Natural killer cell (primary cell): ENCODE measurements at places on chromosomes 3 and 15. TPM values are rescaled to one million over a fixed set of nuclear protein-coding genes. Genes with fewer than 3 reads are reported as not detected.

Gene SI
- total RNA-seq, result not detected

Gene NAA50
- 55.3 TPM for total RNA-seq

Gene SAMD7
- not detected for total RNA-seq

Gene TKT
- total RNA-seq, result 82.9 TPM

Gene RLBP1
- total RNA-seq, result not detected

Gene VILL
- 25.6 TPM for total RNA-seq

Gene CCDC54
- total RNA-seq, result not detected

Gene SNRK
- 186 TPM for total RNA-seq

Gene TNFAIP8L3
- total RNA-seq, result not detected

Gene EPHB3
- not detected for total RNA-seq

Gene TM6SF1
- total RNA-seq, result 12.6 TPM

Gene CCR8
- total RNA-seq, result not detected

Gene DUOXA1
- total RNA-seq, result not detected

Gene DPPA4
- total RNA-seq, result 2.3 TPM

Gene EFHB
- total RNA-seq, result 4.9 TPM

Gene VPS8
- total RNA-seq, result 127 TPM

Gene EHHADH
- 1.1 TPM for total RNA-seq

Gene CHRD
- total RNA-seq, result not detected

- no peak for DNase-seq
Measured at GRCh38 chr3:32493437-32494414, 8.9 kb downstream of the CMTM6 start.

DNA sequence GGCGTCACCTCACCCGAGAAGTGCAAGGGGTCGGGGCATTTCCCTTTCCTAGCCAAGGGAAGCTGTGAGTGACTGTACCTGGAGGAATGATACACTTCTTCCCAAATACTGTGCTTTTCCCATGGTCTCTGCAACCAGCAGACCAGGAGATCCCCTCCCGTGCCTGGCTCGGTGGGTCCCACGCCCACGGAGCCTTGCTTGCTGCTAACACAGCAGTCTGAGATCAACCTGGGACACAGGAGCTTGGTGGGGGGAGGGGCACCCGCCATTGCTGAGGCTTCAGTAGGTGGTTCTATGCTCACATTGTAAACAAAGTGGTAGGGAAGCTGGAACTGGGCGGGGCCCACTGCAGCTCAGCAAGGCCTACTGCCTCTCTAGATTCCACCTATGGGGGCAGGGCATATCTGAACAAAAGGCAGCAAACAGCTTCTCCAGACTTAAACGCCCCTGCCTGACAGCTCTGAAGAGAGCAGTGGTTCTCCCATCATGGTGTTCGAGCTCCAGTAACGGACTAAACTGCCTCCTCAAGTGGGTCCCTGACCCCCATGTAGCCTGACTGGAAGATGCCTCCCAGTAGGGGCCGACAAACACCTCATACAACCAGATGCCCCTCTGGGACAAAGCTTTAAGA lies 31.4 kb upstream of the ABHD5 start:
- no peak for DNase-seq

GRCh38 chr3:64228110-64228509 lies 2.8 kb upstream of the PRICKLE2 start:
- no peak for DNase-seq

GRCh38 chr3:124057420-124057819 lies 65.5 kb upstream of the ROPN1 start:
- no peak for DNase-seq

GRCh38 chr3:191972714-191973398 lies 511.9 kb downstream of the PYDC2 start:
- DNase-seq, result no peak

DNA sequence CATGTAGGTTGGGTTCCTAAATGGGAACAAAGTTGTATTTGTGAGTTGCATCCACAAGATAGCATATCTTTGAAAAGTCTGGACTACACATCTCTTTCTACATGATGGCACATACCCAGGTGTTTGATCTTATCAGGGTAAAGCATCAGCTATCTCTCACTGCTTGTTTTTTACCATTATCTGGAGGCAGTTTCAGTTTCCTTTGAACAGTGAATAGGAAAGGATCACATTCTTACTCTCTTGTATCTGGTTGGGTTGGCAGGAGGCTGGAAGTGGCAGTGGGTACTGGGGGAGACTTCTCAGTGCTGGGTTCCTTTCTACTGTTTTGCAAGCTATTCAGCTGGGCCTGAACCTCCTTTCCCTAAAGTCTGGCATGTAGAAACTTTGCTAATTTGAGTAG lies 4.1 kb downstream of the CEMIP start:
- DNase-seq, result no peak

GRCh38 chr3:38264353-38264771 lies 1.2 kb upstream of the SLC22A13 start:
- DNase-seq, result no peak

- no peak for DNase-seq
Measured at GRCh38 chr3:88105325-88105724, 44.4 kb upstream of the C3orf38 start.

GRCh38 chr3:15637131-15637951 lies 35.8 kb downstream of the BTD start:
- DNase-seq, result peak; percentile 20

GRCh38 chr3:187051724-187052366 lies 87.5 kb downstream of the RPL39L start:
- no peak for DNase-seq

- DNase-seq, result no peak
Measured at GRCh38 chr15:26632500-26632899, 140.4 kb downstream of the GABRB3 start.

- no peak for DNase-seq
Measured at GRCh38 chr15:92638291-92638708, 17.3 kb downstream of the FAM174B start.

- DNase-seq, result no peak
Measured at GRCh38 chr15:58047149-58047548, 18.4 kb downstream of the ALDH1A2 start.

GRCh38 chr3:15160662-15161061 lies 45.4 kb upstream of the CAPN7 start:
- DNase-seq, result no peak

DNA sequence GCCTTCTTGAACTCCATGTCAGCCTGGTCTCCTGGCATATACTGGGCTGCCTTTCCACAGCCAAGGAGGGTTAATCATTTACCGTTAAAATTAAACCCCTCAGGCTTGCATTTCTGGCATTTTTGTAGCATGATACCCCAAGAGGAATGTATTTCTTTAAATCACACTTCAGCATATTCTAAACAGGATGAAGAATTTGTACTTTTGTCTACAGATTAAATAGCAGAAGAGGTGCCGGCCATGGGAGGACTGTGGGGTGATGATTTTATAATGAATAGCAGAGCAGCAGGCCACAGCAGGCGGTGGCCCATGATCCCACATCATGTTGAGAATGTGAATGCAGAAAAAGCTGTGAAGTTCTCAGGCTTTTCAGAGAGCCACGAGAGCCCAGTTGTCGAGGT lies 90.2 kb downstream of the ARNT2 start:
- no peak for DNase-seq

DNA sequence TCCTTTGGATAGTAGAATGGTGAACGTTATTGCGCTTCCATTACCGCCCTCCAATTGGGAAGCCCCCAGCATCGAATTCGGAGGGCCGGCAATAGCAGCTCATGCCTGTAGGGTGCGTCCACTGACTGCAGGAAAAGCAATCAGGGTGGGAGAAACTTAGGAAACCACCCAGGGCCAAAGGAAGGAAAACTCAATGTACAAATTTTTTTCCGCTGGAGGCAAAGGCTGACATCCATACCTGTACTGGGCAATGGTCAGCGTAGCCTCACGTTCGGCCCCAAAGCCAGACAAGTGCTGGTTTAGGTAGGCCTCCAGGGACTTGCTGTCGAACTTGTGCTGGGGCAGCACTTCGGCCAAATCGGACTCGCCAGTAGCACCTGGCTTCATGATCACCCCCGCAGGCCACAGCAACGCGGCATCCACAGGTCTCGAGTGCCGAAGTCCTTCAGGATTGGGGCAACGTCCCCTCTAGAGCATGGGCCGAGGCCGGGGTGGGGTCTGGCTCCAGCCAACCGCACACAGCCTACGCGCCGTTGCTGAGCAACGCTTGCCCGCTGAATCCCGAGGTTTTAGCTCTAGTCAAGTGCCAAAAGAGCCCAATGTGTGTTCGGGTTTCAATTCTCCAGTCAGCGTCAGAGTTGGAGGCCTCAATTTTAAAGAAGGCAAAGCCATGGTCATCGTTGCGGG lies at the start of gene ACAD11:
ACAD11 (minus strand) TSS at position 445 of the 687 bp plus-strand sequence; CDS start at position 387, 58 bp downstream.
- peak; percentile 59 for DNase-seq

- no peak for DNase-seq
Measured at GRCh38 chr3:150412561-150413231, 4.6 kb downstream of the TSC22D2 start.

DNA sequence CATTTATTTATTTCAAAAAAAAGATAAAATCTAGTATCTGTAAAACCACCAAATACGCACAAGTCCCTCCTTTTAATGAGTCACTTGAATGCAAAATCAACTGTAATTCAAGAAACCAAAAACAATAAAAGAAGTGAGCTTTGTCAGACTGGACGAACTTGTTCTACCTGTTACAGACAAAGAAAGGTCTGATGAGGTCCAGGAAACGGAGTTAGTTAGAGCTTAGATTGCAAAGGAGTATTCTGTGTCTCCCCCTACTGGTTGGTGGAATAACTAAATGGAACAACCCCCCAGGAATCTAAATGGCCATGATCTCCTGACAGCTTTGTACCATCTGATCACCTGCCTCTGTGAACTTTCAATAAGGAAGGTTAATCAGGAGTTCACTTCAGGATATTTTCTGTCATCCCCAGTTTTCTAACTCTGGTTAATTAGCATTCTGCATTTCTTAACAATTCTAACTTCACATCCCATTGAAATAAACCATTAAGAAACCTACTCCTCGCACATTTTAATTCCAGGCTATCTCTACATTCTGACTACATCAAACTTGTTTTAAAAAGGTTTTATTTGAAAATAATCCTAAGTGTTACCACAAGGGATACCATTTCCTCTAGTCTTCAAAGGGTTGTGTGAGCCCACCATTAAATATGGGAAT lies 333.0 kb upstream of the SATB1 start:
- peak; percentile 92 for DNase-seq

GRCh38 chr3:195078891-195079440 lies 192.0 kb downstream of the XXYLT1 start:
- no peak for DNase-seq

- DNase-seq, result no peak
Measured at GRCh38 chr3:52190294-52191074, 7.5 kb upstream of the ALAS1 start.

GRCh38 chr3:124257336-124257864 lies 265.5 kb upstream of the ROPN1 start:
- no peak for DNase-seq

DNA sequence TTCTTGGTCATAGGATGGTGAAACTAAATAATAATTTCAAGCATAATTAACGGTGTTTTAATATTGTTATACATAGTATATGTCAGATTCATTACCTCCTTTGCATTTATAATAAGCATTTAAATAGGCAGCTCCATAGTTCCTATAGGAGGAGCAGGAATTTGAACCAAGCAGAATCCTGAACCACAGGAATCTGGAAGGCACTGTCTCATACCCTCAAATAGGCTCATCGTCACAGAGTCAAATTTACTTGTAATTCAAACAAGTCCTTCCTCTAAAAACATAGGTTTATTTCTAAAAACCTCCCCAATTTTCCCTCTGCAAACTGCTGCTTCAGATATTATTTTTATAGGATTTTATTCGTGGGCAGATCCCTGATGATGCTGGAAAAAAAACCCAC lies 376.3 kb upstream of the ARHGEF26 start:
- no peak for DNase-seq

- no peak for DNase-seq
Measured at GRCh38 chr3:18307529-18307928, 117.6 kb downstream of the SATB1 start.

DNA sequence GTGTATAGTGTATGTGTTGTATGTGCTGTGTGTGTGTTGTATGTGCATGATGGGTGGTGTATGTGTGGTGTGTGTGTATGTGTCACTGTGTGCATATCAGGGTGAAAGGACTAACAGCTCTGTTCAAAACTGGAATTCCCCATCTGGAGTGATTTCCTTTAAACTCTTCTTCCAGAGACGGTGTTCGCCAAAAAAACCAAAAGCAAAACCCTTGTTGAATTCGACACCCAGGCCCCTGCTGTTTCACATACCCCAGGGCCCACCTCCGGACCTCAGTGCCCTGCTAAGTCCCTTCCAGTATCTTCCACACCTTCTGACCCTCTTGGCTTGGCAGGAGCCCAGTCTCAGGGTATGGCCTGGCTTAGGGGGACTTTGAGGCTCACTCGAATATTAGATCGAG lies 44.9 kb upstream of the SEC13 start:
- DNase-seq, result no peak

GRCh38 chr3:44992555-44993470 lies 16.8 kb downstream of the EXOSC7 start:
- peak; percentile 37 for DNase-seq

- no peak for DNase-seq
Measured at GRCh38 chr3:15977598-15978232, 179.9 kb upstream of the ANKRD28 start.

GRCh38 chr3:128889139-128889894 lies 9.9 kb downstream of the ACAD9 start:
- no peak for DNase-seq

GRCh38 chr3:98148751-98149150 lies 1.5 kb downstream of the OR5H14 start:
- no peak for DNase-seq

GRCh38 chr3:195097331-195098255 lies 173.4 kb downstream of the XXYLT1 start:
- no peak for DNase-seq

GRCh38 chr3:34200576-34200975 lies 402.1 kb downstream of the PDCD6IP start:
- DNase-seq, result no peak

GRCh38 chr3:179666030-179666429 lies 13.2 kb downstream of the USP13 start:
- DNase-seq, result no peak
